KG1 (cell line): ENCODE measurements at places on chromosomes 2 and 18.
A peak's percentile ranks its signal among the peaks of the same experiment; 100 is the strongest.

GRCh38 chr18:70069965-70070364 is 122.3 kb upstream of the CD226 start:
- DNase-seq = no peak

DNA sequence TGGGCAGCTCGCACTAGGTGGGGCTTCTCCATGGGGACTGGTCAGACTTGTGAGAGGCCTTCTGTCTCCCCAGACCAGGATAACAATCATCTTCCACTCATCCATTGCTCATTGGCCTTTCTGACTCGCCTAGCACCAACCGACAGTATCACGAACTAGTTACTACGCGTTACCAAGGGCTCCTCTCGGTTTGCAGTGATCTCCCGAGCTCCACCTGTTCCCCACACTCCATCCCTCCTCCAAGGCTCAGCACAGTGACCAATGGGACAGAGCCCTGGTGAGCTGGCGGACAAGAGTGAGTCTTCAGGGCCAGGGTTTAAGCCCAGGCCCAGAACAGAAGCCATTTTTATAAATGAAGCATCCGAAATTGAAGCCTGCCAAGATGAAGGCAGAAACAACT is 42.8 kb upstream of the SMAD7 start:
- no peak for DNase-seq

DNA sequence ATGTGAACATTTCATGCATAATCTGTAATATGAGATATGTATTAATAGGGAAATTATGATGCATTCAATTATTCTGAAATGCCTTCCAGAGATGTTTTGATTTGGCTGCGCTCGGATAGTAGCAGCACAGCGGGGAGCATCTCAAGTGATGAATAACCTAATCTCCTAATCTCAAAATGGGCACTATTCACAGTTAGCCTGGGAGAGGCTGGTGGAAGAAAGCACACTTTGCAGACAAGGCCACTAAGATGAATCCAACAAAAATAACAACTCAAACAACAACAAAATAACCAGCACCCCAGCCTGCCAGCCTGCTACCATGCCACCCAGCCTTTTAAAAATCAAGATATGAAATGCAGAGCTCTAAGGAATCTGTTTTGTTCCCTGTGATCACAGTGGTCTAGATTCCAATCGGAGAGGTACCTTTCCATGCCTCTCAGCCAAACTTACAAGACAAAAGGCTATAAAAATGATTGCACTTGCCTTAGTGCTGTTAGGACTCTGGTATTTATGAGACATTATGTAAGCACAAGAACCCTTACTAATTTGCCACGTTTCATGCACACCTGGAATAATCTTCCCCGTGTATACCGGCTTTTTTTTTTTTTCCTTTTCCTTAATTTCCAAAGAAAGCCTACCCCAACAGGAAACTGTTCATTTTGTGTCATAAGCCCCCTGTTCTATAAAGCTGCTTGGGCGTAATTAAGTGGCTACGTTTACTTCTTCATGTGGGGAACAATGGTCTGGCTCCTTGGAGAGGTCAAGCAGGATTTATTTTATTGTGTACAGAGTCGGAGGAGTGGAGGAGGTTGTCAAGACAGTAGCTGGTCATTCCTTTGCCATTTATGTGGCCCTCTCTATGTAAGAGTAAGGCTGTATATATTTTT is 526.9 kb upstream of the FANCL start:
- no peak for DNase-seq

- DNase-seq = no peak
Measured at GRCh38 chr2:224551693-224552092, 33.5 kb downstream of the CUL3 start.

- no peak for DNase-seq
Measured at GRCh38 chr2:217919204-217919603, 83.6 kb downstream of the TNS1 start.

DNA sequence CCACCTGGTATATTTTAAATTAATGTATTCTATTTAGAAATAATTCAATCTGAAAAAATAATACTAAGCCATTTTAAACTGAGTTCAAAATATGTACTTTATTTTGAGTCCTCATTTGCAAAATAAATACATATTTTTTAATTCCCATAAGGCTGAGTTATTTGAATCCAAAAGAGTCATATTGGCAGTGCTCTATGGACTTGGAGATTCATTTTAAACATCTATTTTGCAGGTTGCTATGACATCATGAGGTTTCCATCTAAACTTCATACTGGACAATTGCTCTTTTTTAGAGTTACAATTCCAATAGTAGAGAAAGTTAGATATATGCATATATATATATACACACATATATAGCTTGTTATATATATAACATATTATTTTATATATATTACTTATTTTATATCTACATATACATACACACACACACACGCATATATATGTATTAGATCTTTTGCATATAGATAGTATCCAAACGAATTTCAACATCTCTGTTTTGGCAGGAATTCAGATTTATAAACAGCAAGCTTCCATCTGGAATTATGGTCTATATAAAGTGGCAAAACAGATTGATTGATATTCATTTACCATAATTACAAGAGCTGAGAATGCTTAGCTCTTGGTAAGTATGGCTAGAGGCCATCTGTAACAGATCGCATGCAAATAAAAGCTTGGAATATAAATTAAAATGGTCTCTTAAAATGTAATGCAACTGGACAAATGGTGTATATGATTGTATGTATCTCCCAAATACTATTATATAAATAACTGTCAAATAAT is 34.9 kb downstream of the NOL4 start:
- DNase-seq = no peak

DNA sequence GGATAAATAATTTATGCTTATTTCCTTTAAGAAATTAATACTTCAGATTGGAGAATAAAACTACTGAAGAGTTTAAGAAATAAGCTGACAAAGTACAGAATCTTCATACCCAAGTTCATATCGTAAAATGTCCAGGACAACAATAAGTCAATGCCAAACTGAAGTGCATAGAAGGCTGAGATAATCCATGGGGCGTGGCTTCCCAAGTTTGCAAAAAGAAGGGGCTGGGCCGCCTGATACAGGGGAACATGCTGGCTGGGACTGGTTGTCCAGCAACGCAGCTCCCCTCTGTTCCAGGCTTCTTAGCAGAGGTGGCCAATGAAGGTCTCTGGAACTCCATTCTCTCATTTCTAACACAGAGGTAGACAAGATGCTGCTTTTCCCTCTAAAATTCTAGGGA is 189.5 kb upstream of the SPOPL start:
- DNase-seq = no peak

- DNase-seq = peak; percentile 3
Measured at GRCh38 chr2:227106845-227107759, 56.9 kb downstream of the COL4A4 start.

GRCh38 chr18:78319961-78320360 is 659.7 kb upstream of the SALL3 start:
- DNase-seq = no peak

DNA sequence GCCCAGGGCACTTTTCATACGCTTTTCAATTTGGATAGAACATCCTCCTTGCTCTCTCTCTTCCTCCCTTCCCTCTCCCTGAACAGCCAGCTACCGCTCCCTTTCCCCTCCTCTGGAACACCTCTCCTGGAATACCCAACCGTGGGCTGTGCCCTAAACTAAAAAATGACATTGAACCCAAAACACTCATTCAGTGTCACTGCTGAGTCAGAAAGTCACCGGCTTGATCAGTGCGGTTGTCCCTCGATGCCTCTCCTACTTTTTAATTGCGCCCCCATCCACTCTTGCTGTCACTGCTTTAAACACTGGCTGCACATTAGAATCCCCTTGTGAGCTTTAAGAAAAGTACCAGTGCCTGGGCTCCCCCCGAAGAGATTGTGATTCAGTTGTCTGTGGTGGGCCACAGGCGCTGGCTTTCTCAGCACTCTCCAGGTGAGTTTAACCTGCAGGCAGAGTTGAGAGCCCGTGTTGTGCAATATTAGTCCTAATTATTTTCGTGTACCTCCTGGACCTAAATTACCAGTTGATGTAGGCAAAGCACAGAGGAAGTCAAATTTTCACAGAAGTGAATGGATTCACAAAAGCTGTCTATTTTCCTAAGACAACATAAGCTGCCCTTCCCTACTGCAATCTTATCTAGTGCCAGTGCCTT is 302.0 kb downstream of the PRKCE start:
- DNase-seq = no peak

DNA sequence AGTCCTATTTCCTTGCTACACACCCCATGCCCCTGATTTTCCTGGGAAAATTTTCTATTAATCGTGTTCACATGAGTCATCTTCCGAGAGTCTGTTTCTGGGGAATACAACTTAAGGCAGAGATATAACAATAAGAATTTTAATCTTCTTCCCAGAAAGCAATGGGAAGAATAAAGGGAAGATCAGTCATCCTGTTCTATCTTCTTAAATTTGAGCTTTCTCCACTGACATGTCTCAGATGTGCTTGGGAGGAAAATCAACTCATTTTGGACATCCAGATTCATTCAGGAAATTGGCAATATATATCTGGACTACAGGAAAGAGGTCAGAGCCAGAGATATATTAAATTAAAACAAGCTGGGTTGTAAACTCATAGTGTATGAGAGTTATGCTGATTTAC is 62.3 kb upstream of the SPAG16 start:
- no peak for DNase-seq

DNA sequence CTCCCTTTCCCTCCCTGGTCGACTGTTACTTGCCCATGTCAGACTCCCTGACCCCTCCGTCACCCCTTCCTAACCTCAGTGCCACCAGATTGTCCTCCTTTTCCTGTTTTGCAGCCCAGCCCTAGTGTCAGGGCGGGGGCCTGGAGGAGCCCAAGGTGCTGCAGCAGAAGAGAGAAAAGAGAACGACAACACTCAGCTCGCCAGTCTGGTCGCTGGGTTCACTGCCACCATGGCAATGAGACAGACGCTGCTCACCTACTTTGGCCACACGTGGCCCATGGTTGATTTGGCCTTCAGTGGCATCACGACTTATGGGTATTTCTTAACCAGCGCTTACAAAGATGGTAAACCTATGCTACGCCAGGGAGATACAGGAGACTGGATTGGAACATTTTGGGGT is 108.4 kb upstream of the RMDN2 start:
- DNase-seq = no peak

DNA sequence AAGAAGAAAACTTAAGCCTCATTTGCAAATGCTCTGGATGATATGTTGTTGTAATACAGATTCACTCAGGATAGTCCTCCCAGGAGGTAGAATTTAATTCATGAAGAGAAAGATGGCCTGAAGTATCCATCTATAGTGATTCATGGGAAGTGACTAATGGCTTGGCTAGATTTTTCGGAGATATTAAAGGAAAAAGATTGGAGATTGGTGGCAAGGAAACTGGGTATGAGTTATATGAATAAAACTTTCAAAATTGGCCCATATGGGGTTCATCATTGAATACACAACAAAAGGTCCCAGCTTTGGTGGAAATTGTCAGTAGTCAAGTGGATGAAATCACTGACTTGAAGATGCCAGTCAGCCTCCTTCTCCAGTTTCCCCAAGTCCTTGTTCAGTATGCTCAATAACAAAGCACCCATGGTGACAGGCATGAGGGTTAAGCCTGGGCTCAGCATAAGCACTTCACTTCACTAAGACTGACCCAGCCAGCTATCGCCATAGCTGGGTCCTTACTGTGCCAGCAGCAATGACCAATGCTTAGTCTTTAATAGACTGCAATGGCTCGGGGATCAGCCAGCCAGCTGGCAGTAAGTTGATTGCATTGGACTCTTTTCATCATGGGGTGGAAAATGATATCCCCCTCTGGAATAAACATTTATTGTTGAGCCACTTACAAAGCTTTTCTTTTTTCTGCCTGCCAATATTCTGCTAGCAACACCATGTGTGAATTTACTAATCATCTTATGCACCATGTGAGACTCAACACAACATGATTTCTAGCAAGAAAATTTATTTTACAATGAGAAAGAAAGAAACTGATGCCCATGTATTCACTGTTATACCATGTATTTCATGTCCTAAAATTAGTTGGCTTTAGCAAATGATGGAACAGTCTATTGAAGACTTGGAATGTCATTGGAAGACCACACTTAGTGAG is 176.6 kb upstream of the TACR1 start:
- no peak for DNase-seq
